ENCODE measurements at places on chromosomes 1 and 21.

- no peak for DNase-seq
Measured at GRCh38 chr1:213179784-213180183, 128.7 kb downstream of the RPS6KC1 start.

GRCh38 chr1:177130451-177130945, 34.0 kb downstream of the ASTN1 start:
- no peak for DNase-seq

DNA sequence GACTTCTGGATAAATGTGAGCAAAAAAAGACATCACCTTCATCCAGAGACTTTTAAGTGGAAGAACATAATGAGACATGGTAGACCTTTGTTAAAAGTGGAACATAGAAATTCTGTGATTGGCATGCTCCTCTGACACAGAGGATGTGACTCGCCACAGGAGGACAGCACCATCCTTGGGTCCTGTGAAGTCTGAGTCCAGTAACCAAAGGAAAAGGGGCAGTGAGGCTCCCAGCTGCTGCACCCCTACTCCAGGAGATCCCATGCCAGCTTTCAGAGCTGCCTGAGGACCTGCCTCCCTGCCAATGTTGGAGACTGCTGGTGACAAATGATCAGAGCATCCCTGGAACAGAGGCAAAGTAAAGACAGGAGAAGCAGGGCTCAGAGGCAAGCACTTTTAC, 136.2 kb downstream of the BRINP2 start:
- peak; percentile 29 for DNase-seq

DNA sequence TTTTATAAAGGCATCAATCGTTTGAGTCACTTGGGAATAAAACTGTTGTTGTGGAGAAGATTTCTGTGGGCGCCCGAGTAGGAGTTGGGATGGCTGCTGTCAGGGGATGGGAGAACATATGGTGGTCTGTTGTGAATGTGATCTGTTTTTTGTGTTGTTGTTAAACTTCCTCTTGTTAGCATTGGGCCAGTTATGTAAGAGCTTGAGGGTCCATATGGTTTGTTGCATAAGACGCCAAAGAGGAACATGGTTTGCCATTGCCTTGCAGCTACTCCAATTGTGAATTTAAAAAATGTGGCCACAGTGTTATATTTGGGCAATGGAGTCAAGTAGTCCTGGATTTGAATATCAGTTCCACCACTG, 136.1 kb upstream of the JUN start:
- DNase-seq: peak; percentile 45
